ENCODE measurements at places on chromosomes 16 and 17.

DNA sequence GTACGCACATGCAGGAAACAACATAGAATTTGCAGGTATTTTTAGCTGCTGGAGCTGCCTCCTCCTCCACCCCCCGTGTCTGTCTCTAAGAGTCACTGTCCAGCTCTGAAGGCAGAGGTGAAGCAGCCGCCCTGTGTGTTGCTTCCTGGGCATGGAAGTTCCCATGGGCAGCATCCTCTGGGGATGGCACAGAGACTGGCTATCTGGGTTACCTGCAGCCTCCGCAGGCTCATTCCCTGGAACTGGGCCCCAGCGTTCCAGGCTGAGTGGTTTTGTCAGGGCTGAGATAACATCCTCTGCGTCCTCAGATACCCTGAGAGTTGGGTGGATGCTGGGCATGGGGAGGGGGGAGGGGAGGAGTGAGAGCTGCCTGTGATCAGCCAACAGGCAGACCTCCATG is 41.5 kb upstream of the MRTFB start:
- no peak for DNase-seq

- no peak for DNase-seq
Observed at GRCh38 chr16:35636480-35637230, 2177.2 kb downstream of the TP53TG3F start.

- DNase-seq = peak; percentile 4
Observed at GRCh38 chr17:69651921-69652320, 237.4 kb downstream of the MAP2K6 start.

- peak; percentile 99 for DNase-seq
Observed at GRCh38 chr17:47239967-47240651, 13.5 kb upstream of the ITGB3 start.

- DNase-seq = no peak
Observed at GRCh38 chr16:5509794-5510193, 412.2 kb upstream of the EEF2KMT start.

DNA sequence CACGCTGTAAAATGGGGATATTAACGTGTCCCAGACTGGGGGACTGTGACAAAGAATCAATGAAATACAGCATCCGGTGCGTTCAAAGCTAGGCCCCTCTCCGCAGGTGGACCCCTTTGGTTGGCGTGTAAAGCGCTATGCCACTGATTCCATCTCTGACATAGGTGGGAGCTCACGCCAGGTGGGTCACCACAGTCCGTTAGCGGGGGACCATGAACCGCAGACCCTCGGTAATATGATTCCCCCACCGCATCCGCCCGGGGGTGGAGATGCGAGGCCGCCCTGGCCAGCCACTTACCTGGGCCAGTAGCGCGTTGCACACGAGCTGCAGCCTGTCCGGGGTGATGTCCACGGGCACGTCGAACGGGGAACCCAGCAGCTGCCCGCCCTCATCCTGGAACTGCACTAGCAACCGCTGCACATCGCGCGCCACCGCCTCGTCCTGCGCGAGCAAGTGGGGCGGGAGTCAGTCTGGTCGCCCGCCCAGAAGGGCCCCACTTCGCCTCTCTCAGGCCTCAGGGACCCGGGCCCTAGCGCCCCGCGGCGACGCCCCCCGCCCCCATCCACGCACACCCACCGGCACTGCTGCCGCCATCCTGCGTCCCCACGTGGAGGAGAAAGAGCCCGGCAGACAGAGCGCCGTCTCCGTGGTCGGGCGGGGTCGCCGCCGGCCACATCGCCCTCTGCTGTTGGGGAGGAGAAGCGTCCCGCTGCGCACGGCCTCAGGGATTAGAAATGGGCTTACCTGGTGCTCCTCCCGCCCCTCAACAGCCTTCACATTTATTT is at the start of gene NLE1:
Gene NLE1, minus strand, starts transcription at position 623 of the 786 bp plus-strand sequence. Its CDS starts 28 bp downstream, at position 595.
- peak; percentile 88 for DNase-seq

GRCh38 chr17:38542286-38542685 is 63.5 kb downstream of the SRCIN1 start:
- no peak for DNase-seq

- no peak for DNase-seq
Observed at GRCh38 chr16:80065541-80065940, 465.0 kb upstream of the MAF start.
